Activated T-helper 17 cell treated with anti-CD3 and anti-CD28 coated beads, Interleukin-2, amount 50 U/mL, for 72 hours (primary cell): ENCODE measurements at places on chromosomes 7 and 10. TPM values are rescaled to one million over a fixed set of nuclear protein-coding genes. Genes with fewer than 3 reads are reported as not detected.

DNA sequence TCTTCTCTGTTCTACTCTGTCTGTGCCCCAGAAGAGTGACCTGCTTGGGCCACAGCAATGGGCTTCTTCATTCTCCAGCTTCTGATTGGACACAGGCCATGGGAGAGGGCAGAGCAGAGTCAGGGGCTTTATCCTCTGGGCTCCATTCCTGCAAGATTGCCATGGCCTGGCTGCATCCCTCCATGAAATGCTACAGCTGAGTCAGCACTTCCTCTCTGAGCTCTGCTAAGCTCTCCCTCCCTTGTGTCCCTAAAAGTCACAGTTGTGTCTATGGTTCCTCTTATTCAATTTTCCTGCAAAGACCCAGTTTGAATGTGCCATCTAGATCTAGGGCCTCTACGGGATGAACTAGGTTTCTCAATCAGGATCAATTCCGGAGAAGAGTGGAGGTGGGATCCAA, 903.8 kb downstream of the TYW1 start:
- no peak overlapping the region for H3K27ac ChIP-seq
- H3K27me3 ChIP-seq = peaks cover 3% of the 10 kb centered on the region
- no peaks in the 10 kb centered on the region for H3K4me1 ChIP-seq
- ATAC-seq = no peak
- H3K36me3 ChIP-seq = no peaks in the 10 kb centered on the region
- no peak overlapping the region for H3K4me3 ChIP-seq

- no peaks in the 10 kb centered on the region for H3K36me3 ChIP-seq
- no peak for ATAC-seq
- no peak overlapping the region for H3K27ac ChIP-seq
- H3K4me3 ChIP-seq = no peak overlapping the region
- no peaks in the 10 kb centered on the region for H3K27me3 ChIP-seq
- no peaks in the 10 kb centered on the region for H3K4me1 ChIP-seq
Measured at GRCh38 chr7:47354831-47355541, 226.9 kb downstream of the TNS3 start.

- no peaks in the 10 kb centered on the region for H3K27me3 ChIP-seq
- H3K27ac ChIP-seq = no peak overlapping the region
- peak; percentile 54 for ATAC-seq
- H3K4me3 ChIP-seq = no peak overlapping the region
Measured at GRCh38 chr7:40717242-40717641, 582.4 kb downstream of the SUGCT start.

GRCh38 chr7:136070736-136071505, 93.8 kb upstream of the MTPN start:
- no peak for ATAC-seq
- H3K4me3 ChIP-seq = no peak overlapping the region
- peaks cover 4% of the 10 kb centered on the region for H3K4me1 ChIP-seq
- no peaks in the 10 kb centered on the region for H3K36me3 ChIP-seq

DNA sequence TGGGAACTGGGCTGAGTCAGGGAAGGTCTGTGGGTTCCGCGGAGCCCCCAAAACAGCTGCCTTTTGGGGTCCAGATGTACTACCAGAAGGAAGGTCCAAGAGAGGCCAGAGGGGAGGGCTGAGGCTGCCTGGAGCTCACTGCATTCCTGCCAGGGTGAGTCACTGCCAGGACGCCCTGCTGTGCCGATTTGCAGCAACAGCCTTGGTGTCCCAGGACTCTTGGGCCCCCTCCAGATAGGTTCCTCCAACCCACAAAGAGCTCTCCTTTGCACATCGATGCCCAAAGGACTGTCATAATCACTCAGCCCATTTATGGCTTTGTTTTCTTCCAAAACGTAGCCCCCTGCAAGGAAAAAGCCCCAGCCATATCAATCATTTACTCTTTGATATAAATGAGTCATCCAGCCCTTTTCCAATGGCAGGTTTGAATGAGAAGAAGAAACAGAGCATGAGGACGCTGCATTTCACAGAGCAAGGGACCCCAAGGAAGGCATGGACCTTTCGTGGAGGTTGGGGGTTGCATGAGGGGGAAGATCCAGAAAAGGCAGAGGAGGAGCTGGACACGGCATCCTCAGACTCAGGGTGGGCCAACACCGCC, 32.2 kb upstream of the COL13A1 start:
- ATAC-seq = no peak
- peaks cover 13% of the 10 kb centered on the region for H3K27me3 ChIP-seq
- no peak overlapping the region for H3K27ac ChIP-seq
- H3K36me3 ChIP-seq = no peaks in the 10 kb centered on the region

DNA sequence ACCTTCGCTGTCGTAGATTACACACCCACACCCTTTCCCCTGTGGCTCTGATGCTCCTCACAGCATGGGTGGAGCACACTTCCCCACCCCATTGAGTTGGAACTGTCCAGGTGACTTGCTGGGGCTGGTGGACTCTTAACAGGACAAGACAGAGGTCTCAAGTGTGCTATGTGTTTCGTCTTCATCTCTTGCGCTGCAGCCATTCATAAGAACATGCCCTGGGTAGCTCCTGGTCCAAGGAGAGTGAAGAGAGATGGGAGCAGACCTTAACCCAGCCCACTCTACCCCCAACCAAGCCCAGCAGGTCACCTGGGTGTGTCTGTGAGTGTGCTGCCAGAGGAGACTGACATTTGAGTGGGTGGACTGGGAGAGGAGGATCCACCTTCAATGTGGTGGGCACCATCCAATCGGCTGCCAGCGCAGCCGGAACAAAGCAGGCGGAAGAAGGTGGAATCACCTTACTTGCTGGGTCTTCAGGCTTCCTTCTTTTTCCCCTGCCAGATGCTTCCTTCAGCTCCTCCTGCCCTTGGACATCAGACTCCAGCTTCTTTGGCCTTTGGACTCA, 112.4 kb downstream of the HTR5A start:
- no peak overlapping the region for H3K4me3 ChIP-seq
- peaks cover 9% of the 10 kb centered on the region for H3K27me3 ChIP-seq
- H3K27ac ChIP-seq = no peak overlapping the region
- no peaks in the 10 kb centered on the region for H3K4me1 ChIP-seq
- no peaks in the 10 kb centered on the region for H3K36me3 ChIP-seq

GRCh38 chr10:44937196-44938005, 22.2 kb upstream of the RASSF4 start:
- no peak overlapping the region for H3K27ac ChIP-seq
- no peak for ATAC-seq
- peaks cover 4% of the 10 kb centered on the region for H3K27me3 ChIP-seq
- H3K36me3 ChIP-seq = no peaks in the 10 kb centered on the region

The SEMA3A gene
- not detected for total RNA-seq

The MMP21 gene
- total RNA-seq = not detected

The SLC26A5 gene
- total RNA-seq = not detected
